Esophagus squamous epithelium (tissue), 5 donors: ENCODE measurements at places on chromosomes 7 and 10.

DNA sequence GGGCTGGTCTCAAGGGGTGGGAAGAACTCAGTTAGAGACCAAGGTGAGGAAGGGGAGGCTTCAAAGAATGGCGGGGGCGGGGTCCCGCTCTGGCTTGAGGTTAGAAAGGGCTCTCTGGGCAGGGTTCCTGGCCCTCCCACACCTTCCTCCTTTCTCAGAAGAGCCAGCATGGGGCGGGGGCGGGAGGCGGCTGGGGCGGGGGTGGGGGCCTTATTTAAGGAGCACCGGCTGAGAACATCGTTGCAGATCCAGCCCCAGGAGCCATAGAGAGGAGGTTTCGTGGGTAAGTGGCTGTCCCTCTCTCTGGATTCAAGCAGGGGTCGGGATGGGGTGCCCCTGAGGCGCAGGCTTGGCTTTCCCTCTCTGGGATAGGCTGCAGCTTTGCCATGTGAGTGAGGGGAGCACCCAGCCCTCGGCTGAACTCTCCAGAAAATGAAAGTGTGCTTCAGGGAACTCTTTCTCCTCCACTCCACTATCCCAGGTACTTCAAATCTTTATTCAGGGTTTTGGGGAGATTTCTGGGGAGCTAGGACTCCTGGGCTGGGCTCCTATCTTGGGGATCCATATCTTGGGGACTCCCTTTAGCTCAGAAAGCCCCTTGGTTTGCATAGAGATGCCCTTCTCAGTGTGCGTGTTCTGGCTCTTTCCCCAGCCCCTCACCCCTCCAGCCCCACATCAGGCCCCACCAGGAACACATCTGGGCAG, 3.3 kb upstream of the CUEDC2 start:
- no peak for DNase-seq

DNA sequence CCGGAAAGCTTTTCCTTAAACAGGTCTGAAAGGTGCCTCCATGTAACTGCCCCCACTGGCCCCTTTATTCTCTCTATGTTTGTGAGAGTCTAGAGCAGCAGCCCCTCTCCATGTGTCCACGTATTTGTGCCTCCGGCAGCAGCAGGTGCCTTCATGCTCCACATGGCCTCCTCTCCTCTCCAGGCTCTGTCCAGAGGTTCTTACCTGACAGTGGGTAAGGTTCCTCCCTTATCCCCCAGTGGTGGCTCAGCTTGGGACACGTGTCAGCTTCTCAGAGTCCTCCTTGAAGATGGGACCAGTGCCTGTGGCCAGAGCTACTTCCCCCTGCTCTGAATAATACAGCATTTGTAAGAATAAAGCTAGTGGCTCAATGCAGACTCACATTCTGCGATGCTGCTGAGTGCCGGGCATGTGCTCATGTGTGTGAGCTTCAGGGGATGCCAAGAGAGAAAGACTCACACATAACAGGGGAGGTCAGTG, 7.9 kb downstream of the CALML3 start:
- no peak for DNase-seq

DNA sequence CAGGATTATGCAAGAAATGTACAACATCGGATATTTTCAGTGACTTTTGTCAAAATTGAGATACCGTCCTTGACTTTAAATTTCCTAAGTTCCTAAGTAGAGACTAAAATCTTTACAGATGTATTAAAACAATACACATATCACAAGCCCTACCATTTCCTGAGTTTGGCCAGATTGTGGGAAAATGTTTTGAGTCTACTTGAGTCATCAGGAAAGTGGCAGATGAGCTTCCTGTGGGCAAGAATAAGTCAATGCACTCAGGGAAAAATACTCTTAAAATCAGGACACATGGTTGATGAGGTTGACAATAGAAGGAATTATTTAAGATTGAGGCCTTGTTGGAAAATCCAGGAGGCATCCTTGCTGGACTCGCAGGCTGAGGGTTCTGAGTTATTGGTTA, 162.5 kb downstream of the SNX10 start:
- no peak for DNase-seq

DNA sequence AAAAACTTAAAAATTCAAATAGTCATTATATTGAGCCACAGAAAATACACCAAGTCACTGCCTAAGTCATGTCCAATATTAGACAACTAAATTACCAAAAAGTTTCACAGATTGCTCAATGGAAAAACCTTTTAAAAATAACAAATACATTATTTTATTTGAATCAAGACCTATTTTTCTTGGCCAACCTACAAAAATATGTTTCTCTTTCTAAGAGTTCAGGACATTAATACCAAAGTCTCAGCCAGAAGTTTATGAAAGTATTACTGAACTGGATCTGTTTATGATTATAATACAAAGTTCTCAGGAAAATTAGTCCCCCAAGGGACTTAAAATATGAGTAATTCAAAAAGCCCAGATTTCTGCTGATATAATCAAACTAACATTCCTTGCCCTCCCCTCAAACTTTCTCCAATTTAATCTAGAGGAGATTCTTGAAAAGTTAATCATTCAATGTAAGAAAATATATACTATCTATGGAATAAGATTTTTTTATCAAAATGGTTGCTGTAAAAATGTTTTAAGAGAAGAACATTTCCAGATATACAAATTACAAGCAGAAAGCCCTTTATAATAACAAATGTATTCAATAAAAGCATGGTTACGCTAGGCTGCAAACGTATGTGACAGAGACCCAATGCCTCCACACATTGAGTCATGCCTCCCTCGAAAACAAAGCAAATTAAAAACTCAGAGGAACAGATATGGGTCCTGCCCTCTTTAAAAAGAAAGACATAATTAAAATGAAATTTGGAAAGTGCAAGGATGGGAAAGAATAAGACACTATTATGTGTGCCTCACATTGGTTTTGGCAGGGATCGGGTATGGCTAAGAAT, 381.6 kb downstream of the PARD3 start:
- DNase-seq = no peak

DNA sequence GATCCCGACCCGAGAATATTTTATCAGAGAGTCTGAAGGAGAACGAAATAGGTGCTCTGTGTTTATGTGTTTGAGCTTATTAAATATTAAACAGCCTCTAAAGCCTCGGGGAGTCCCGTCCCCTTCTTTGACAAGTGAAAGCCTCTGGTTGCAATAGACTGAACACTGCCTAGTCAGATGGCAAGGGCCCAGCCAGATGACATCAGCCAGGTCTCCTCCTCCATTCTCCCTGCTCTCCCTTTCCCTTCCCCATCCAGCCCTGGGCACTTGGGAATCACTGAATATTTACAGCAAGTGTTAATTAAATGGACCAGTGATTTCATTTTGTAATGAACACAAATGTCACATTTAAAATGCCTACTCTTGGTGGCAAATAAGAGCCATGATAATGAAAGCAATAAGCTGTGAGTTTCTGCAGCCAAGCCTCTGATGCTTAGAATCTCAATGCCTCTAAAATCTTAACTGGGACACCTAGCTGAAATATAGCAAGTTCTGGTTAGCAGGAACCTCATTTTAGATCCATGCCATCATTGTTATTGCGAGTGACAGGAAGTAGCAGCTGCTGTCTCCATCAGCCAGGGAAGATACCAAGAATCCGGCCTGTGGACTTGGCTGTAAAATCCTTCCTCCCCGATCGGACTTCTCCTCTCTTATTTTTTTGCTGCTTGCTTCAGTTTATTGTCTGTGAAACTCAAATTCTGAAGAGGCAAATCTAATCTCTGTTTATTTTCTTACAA, 202.1 kb downstream of the PRPF18 start:
- DNase-seq = no peak

GRCh38 chr7:37923996-37924395, 3.6 kb downstream of the EPDR1 start:
- DNase-seq = no peak
